ENCODE measurements at places on chromosomes 11 and 22.

DNA sequence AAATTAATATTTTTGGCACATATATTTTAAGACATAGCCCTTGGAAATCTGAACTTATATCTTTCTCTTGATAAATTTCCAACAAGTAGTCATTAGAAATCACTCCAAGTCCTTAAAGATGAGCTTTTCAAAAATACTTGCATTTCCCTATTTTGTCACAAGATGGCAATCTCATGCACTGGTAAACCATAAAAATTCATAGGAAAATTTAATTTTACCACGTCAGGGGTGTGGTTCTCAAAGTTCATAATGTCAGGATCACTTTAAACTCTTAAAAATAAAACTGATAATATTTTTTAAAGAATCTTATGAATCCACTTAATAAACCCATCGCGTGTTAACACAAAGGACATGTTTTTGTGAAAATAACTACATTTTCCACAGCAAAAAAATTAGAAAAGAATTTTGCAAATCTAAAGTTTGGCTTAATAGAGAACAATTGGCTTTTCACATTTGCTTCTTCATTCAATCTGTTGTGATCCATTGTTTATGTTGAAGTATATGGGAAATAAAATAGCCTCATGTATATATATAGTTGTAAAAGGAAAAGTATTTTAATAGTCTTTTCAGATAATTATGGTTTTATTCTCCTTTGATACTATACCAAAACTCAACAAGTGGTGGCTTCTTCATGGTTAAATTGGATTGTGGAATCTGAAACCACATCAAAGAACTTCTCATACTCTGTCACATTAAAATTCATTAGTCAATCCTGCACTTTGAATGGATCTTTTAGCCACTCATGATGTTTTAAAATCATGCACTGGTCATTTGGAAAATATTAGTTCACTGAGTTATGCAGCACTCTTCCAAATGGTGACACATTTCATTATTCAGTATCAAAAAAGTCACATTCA, 169.1 kb downstream of the CADM1 start:
- no peak overlapping the region for H3K4me3 ChIP-seq
- no peak for DNase-seq
- no peaks in the 10 kb centered on the region for H3K36me3 ChIP-seq
- H3K27me3 ChIP-seq = no peaks in the 10 kb centered on the region

- H3K27ac ChIP-seq = no peak overlapping the region
- no peak for DNase-seq
- no peak overlapping the region for H3K4me3 ChIP-seq
- no peaks in the 10 kb centered on the region for H3K4me1 ChIP-seq
- no peaks in the 10 kb centered on the region for H3K36me3 ChIP-seq
Measured at GRCh38 chr11:99371257-99371656, 350.5 kb downstream of the CNTN5 start.

DNA sequence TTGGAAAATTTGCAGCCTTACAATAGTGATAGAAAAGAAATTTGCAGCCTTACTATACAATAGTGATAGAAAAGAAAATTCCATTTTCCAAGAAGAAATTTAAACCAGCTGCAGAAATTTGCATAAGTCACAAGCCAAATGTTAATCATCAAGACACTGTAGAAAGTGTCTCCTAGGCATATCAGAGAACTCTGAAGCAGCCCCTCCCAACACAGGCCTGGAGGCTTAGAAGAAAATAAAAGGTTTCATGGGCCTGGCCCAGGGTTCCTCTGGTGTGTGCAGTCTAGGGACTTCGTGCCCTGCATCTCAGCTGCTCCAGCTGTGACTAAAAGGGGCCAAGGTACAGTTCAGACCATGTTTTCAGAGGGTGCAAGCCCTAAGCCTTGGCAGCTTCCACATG, 6.0 kb downstream of the OR4A16 start:
- H3K27me3 ChIP-seq = no peaks in the 10 kb centered on the region
- no peaks in the 10 kb centered on the region for H3K4me1 ChIP-seq
- H3K4me3 ChIP-seq = no peak overlapping the region
- no peak for DNase-seq
- H3K27ac ChIP-seq = no peak overlapping the region

GRCh38 chr11:130528298-130529261, 80.1 kb downstream of the ADAMTS15 start:
- no peaks in the 10 kb centered on the region for H3K36me3 ChIP-seq
- H3K4me1 ChIP-seq = peaks cover 6% of the 10 kb centered on the region
- H3K4me3 ChIP-seq = no peak overlapping the region
- no peaks in the 10 kb centered on the region for H3K27me3 ChIP-seq
